SHP77 (cell line): ENCODE measurements at places on chromosomes 3 and 15.

DNA sequence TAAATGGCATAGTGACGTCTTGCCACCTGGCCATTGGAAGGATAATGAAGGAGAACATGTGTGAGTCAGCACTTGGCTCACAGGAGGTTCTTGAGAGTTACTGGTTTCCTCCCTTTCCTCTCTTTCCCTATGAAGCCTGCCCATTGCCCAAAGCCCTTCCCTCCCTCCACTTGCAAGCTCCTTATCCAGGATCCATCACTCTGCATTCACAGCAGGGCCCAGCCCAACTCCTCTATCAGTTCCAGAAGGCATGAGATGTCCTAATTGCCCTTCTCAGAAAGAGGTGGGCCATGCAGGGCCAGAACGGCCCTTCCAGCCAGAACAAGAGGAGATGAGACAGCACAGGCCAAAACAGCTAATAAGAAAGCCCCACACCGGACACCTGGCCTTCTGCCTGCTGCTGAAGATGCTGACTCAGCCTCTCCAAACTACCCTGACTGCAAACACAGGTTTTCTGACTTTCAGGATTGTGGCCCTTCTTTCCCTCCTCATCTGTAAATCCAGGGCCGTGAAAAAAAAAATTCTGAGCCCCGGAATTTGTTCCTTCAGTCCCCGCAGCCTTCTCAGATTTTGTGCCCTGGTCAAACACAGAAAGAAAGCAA lies 29.7 kb downstream of the HAPLN3 start:
- no peak for DNase-seq

DNA sequence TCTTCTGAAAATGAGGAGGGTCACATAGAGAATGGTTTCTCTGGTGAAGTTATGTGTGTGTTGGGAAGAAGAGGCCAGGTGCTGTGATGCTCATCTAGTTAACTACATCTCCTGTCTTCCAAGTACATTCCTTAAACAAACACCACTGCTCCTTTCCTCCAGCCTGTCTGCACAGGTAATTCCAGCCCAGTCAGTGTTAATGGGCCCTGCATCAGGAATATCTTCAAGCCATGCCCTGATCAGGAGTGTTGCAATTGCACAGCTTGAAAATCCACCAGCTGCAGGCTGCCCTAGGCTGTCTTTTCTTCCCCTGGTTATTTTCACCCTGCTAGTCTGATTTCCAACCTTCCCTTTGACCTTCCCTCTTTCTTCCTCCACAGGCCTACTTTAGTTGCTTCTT lies 41.9 kb upstream of the LMOD3 start:
- no peak for DNase-seq

DNA sequence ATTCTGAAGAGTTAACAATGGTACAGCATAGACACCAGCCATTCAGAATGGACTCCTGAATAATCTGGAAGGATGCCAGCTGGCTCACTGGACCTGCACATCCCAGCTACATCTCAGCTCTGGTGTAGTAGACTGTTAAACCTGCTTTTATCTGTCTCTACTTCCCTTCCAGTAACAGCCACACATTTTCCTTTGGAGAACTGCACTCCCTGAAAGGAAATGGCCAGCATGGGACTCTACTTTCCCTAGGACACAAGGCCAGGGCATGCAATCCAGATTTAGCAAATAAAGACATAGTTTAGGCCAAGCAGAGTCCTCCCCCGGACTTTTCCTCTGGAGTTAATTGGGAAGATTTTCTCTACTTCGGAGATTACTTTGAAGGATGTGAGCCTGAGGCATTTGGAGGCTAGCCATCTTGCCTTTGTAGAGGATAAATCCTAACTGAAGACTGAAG lies 82.7 kb upstream of the TCF12 start:
- peak; percentile 48 for DNase-seq

DNA sequence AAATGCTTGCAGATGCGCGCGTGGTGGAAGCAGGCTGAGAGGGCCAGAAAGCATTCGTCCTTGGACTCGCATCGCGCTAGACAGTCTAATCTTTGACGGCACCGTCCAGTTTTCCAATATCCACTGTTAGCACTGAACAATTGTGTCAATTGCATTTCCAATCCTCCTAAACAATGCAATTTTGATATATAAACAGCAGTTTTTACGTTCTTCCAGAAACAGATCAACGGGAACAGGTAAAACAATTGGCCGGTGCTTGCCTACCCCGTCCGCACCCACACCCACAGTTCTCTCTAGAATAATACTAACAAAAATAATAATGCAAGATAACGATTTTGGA lies 17.2 kb downstream of the CPN2 start:
- DNase-seq, result no peak

GRCh38 chr15:31230630-31231485 lies 95.8 kb upstream of the KLF13 start:
- no peak for DNase-seq

GRCh38 chr15:57554063-57554811 lies 37.5 kb upstream of the MYZAP start:
- peak; percentile 80 for DNase-seq

DNA sequence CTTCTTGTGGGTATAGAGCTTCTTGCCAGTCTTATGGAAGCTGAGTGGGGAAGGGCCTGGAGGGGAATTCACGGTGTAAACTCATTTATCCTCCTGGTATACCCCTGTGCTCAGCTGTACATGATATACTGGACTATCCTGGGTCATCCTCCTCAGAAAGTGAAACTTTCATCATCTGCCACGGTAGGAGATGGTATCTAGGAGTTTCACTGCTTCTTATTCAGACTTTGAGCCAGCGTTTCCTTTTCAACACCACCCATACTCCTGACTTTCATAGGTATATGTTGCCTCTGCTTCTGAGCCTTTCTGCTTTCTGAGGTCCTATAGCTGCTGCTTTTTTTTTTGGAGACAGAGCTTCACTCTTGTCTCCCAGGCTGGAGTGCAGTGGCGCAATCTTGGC lies 15.6 kb downstream of the SENP5 start:
- no peak for DNase-seq

GRCh38 chr3:58659051-58659675 lies 7.4 kb downstream of the FAM3D start:
- DNase-seq, result peak; percentile 9

- no peak for DNase-seq
Measured at GRCh38 chr3:136068708-136069107, 103.2 kb downstream of the PPP2R3A start.

GRCh38 chr3:6066397-6066796 lies 794.5 kb upstream of the GRM7 start:
- DNase-seq, result no peak

DNA sequence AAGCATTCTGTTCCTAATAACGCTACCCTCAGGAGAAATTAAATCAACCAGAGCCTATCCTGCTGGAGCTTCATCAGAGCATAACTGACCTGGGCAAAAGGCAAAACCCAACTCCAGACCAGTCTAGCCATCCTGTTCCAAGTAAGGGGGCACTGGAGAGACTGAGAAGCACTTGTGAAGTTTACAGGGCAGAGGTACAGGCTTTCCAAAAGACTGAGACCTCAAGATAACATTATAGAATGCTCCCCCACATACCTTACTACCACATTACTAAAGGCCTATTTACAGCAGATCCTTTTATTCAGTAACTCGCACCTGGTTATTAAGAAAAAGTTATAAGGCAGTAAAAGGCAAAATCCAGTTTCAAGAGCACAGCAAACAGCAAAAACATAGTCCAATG lies 35.5 kb downstream of the RFX7 start:
- no peak for DNase-seq

DNA sequence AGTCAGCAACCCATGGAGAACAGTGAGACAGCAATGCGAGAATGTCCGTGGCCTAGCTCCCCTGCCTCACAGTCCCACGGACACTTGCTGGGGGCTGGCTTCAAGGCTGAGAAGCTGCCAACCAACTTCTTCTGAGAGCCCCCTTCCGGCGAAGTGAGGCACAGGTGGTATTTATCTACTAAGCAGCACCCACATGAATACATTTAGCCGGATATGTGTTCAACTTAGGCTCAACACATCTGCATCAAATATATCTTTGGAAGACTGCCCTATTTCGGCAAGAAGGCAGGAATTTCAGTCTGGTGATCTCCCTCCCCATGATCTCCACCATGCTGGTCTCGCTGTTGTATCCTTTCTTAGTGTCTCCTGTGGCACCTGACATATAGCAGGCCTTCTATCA lies 340.9 kb upstream of the NR2E3 start:
- peak; percentile 3 for DNase-seq

DNA sequence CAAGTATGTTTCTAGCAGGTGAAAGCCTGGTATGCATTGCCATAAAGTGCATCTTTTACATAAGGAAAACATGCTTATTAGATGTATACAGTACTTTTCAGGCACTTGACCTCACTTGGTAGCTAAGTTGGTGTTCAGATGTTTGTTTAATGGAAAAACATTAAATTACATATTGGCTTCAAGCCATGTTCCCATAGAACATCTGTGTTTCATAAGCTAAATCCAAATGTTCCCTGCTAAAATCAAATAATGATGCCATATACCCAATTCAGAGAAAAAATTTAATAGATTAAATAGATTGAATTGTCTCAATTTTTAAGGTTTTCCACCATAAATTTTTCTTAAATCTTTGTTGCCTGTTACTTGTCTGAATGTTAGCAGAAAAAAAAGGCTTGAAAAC lies 19.1 kb upstream of the RPL22L1 start:
- DNase-seq, result no peak

GRCh38 chr3:792630-793029 lies 300.2 kb upstream of the CNTN6 start:
- DNase-seq, result no peak

DNA sequence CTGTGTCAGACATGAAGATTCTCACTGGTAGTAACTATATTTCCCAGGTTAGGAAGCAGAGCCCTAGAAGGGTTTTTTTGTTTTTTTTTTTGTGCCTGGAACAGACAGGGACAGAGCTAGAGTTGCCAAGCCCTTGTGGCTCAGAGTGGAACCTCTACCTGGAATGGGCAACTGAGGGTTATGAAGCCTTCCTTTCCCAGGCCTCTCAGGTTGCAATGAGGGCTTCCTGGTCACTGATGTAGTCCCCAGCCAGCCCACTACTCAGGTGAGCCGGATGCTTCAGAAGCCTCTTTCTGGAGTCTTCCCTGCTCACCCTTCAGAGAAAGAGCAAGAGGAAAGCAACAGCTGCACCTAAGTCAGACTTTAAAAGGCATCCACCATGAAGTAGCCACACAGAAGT lies 48.8 kb upstream of the MANF start:
- DNase-seq, result no peak

GRCh38 chr3:70112751-70113150 lies 113.2 kb downstream of the SAMMSON start:
- no peak for DNase-seq

- no peak for DNase-seq
Measured at GRCh38 chr3:64109438-64109837, 86.1 kb upstream of the PSMD6 start.

DNA sequence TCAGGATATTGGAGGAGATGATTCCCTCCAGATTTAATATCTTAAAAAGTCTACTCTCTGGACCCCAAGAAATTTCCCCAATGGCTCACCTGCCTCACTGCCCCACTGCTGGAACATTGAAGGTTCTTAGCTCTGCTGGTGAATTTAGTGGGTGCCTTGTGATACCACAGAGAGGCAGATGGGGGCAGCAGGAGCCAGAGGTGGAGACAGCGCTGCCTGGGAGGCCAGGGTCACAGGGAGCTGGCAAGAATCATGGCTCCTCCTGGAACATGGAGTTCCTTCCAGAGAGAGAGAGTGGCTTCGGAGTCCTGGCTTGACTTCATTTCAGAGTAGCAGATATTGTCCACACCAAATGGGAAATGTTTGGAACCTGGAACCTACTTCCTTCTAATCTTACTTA lies 263.5 kb upstream of the CFAP20DC start:
- DNase-seq, result peak; percentile 2

DNA sequence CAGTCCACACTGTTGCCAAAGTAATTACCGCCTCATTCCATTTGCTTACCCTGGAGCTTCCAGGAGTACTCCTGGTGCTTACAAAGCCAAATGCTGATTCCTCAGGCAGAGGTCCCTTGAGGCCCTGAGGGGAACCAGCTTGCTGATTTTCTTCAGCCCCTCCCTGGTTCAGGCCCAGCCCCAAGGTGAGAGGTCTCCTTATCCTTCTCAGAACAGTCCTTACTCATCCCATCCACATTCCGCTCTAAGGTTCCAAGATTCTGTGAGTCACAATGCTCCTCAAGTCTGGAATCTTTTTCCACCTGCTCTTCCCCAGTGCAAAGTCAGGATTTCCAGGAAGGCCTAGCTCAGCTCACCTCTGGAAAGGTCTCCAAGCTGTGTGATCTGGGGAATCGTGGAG lies 1.8 kb upstream of the ATP10A start:
- no peak for DNase-seq

GRCh38 chr3:156298014-156298413 lies 177.6 kb downstream of the KCNAB1 start:
- DNase-seq, result no peak

DNA sequence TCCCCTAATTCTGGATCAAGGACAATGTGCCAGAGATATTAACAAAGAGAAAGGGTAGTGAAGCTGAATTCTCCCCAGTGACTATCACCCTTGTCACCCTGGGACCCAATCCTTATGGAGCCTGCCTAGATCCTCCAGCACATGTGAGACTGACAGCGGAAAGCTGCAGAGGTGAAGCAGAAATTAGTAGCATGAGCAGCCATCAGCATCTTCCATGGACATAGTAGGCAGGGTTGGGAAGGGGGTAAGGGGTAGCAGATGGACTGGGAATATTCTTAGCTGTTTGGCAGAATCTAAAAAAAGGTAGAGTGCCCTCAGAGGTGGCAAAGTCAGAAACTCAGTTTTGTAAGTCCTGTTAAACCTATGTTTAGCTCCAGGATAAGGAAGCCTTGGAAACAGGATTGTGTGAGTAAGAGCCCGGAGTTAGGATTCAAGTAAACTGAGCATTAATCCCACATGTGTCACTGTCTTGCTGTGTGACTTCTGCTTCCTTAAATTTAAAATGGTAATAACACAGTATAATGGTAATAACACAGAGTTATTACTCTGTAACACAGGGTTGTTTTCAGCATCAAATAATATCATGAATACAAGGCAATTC lies 14.5 kb downstream of the GOLIM4 start:
- no peak for DNase-seq

- no peak for DNase-seq
Measured at GRCh38 chr15:28098360-28098765, 752 bp downstream of the OCA2 start.

DNA sequence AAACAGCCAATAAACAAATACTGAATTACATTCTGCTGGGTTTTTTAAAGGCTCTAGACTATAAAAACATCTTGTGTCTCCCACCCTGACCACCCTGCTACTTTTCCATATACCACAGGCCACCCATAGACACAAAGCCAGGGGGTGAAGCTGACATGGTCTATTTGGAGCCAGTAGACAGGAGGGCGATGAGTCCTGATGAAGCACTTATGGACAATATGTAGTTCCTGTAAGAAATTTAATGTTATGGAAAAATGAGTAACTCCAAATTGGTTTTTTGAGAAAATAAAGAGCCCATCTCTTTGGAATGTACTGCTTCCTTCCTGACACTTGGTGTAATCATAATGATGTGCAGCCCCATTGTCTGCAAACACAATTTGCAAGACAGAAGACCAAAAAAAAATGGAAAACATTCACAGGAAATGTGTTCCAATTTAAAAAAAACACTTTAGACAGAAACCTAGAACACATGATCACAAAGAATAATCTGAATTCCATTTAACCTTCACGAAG lies 11.8 kb downstream of the SSR3 start:
- no peak for DNase-seq

- DNase-seq, result no peak
Measured at GRCh38 chr3:52388348-52388821, 56.5 kb downstream of the SEMA3G start.

- no peak for DNase-seq
Measured at GRCh38 chr15:28935316-28935715, 49.5 kb downstream of the APBA2 start.

GRCh38 chr3:149717391-149718056 lies 34.8 kb downstream of the COMMD2 start:
- peak; percentile 79 for DNase-seq

GRCh38 chr15:51780636-51781035 lies 29.2 kb downstream of the TMOD2 start:
- no peak for DNase-seq
